Stimulated activated CD4-positive, alpha-beta T cell treated with anti-CD3 and anti-CD28 coated beads, TNF-alpha, amount 100 ng/mL, for 24 hours (primary cell): ENCODE measurements at places on chromosomes 12 and 14.

DNA sequence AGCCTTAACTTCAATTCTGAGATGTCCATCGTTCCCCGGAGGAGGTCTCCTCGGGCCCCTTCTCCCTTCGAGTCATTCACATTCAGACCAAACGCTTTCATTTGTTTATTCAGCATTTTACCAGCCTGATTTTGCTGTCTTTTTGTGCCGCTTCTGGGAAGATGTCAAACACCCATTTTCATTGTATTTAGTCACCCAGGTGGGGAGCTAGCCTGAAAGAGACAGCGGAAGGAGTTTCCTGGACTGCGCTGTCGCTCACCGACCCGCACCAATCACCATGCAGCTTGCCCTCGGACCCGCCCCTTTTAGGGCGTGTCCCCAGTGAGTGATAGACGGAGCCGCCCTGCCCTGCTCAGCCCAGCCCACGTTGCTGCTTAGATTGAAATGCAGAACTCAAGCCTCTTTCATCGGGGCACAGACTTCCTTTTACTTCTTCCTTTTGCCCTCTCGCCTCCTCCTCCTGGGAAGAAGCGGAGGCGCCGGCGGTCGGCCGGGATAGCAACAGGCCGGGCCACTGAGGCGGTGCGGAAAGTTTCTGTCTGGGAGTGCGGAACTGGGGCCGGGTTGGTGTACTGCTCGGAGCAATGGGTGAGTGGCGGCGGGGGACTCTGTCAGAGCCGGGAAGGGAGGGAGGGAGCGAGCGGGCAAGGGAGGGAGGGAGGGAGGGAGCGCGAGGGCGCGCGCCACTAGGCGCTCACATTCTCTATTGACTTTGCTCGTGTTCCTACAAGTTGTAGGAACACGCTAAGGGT lies at the start of gene PAX9:
TSS of gene PAX9 (plus strand) at position 355 of the 752 bp plus-strand sequence. CDS start at position 585, 230 bp downstream.
- peak; percentile 38 for DNase-seq

GRCh38 chr14:84323978-84324377 lies 1206.0 kb upstream of the FLRT2 start:
- no peak for DNase-seq

DNA sequence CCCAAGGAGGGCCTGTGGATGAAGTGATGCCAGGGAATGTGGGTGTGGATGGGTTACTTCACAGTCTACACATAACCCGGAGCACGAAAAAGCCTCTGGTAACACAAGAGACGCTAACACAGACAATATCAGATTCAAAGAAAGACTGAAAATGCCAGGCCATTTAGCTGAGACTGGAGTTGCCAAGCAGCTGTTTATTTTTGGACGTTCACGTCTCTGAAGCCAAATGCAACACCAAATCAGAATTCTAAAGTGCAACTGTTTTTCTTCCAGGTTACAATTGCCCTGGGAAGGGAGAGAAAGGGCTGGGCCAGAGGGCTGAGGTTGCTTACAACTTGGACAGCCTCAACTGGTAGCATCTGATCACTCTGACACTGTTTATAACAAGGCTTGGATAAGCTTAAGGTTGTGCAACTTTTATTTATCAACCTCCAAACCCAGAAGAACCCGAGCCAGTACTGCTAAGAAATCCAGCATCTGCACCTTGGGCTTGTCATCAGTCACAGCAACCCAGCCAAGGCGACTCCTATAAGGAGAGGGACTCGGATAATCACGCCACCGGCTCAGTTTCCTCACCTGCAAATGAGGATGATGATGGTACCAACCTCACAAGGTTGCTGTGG lies 24.8 kb downstream of the NUAK1 start:
- DNase-seq: no peak

GRCh38 chr12:67656251-67656650 lies 7.7 kb downstream of the DYRK2 start:
- no peak for DNase-seq

DNA sequence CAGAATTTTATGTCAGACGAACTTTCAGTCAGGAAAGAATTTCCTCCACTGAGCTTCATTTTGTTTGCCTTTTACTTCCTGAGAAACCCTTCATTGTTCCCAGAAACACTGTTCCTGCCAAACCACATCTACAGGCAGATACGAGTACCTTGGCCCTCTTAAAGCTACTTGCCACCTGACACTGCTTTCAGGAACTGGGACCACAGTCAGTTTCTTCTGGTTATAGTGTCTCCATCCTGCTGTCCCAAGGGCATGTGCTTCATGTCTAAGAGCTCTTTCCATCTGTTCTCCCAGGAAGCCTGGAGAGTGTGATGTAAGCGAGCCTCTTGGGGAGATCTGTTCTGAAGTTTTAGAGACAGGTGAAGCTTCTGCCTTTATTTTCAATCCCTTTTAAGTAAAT lies 161.7 kb upstream of the PLEKHA5 start:
- DNase-seq: no peak
